ENCODE measurements at places on chromosomes 16 and 17.

DNA sequence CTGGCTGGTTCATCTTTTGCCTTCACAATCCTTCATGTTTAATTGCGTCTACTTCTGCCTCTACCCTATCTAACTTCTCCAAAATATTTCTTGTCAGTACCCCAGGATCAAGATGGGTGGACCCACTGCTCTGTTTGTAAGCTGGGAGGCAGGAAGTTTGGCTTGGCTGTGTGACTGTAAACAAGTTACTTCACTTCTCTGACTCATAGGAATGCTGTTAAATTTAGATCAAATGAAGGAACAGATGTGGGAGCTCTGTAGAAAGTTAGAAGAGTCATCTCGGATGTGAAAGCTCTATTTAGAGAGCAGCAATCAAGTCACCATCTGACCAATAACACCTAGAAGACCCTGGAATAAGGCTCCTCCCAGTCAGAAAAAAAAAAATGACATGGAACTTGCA, 55.2 kb upstream of the MRTFB start:
- DNase-seq: peak; percentile 65

DNA sequence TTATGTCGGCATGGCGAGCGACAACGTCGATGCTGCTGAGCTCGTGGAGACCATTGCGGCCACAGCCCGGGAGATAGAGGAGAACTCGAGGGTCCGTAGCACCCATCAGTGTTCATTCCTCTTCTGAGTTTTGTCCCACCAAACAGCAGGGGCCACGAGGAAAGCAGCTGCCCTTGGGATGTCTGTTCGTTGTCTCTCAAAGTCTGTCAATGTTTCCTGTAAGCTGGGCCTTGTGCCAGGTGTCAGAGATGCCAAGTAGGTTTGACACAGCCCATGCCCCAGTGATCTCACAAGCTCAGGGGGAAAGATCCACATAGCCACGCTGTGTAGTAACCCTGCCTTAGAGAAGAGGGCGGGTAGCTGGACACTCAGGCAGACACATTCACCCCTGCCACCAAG, 22.6 kb downstream of the NTAN1 start:
- DNase-seq: no peak

GRCh38 chr17:74449306-74449705, 17.1 kb upstream of the CD300A start:
- no peak for DNase-seq

GRCh38 chr16:57574086-57574485, 31.6 kb downstream of the ADGRG5 start:
- DNase-seq: no peak

- DNase-seq: no peak
Observed at GRCh38 chr17:34644941-34645550, 65.7 kb downstream of the TMEM132E start.

DNA sequence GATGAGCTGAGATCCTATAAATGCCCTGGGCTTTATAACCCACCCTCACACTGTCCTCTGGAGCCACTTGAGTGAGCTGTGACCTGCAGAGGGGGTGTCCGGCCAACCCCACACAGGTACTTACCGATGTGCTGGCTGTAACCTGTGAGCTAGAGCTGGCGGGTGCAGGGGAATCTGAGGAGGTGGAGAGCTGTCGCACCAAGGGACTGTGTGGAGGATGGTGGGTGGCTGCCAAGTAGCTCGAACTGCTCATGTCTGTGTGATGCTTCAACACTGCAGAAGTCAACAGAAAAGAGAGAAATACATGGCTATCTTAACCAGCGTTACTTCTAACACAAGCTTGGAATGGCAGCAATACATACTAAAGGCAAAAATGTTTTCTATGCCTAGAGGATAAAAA, 39.4 kb downstream of the STH start:
- DNase-seq: no peak

DNA sequence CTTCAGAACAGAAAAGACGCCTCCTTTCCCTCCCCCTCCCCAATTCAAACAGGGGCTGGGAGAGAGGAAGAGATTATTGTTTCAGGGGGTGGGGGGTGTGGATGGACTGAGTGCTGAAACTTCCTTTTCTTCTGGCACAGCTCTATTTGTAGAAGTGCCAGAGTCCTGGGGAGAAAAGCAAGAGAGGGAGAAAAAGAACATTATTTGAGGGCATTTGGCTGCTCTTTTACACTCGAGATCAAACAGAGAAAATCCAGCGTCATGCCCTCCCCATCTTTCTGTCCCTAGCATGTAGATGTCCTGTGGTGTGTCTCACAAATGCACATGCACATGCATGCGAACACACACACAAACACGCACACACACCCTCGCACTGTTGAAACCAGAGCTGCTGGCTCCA, 13.0 kb downstream of the ARL4D start:
- DNase-seq: no peak

DNA sequence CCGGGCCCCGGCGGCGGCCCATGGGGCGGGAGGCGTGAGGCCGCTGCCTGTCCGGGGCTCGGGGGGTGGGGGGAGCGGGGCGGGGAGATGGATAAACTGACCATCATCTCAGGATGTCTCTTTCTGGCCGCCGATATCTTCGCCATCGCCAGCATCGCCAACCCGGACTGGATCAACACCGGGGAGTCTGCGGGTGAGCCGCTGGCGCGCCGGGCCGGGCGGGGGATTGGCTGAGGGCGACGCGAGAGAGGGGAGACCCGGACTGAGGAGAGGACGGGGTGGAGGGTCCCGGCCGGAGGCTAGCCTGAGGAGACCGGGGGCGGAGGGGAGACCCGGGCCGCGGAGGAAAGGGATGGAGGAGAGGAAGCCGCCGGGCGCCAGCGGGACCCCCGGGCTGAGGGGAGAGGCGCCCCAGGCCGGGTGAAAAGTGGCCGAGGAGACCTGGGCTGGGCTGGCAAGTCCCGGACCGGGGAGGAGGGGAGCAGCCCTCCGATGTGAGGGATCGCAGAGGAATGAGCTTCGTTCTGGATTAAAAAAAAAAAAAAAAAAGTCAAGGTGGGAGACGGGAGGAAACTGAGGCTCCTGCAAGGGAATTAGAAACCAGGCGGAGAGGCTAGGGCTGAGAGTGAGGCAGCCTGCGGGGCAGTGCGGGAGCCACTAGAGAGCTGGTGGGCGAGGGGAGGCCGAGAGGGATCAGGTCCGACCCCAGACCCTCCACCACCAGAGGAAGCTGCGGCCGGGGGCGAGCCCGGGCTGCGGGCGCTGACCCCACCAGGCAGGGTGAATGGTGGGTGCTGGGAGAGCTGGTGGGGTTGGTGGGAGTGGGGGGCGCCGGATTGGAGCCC, 526 bp downstream of the MOSMO start:
- DNase-seq: no peak

- DNase-seq: no peak
Observed at GRCh38 chr16:9092978-9093344, 1.5 kb downstream of the HAPSTR1 start.

DNA sequence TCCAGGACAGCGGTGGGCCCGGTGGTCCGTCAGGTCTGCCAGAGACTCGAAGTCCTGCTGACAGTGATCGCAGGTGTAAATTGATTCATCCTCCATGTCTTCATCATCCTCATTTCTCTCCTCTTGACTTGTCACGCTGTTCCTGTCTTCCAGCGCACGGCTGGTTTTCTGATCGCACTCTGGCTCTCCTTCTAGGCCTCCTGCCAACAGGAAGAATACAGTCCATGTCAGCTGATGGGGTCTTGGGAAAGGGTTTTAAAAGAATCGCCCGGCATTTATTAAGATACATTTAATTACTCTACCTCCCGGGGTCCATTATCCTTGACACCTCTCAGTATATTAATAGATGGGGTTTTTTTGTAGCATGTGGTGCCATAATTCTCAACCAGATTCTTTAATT, 125.1 kb downstream of the ZNF423 start:
- DNase-seq: no peak

- DNase-seq: no peak
Observed at GRCh38 chr17:69218986-69219385, 9.6 kb downstream of the ABCA10 start.

- DNase-seq: no peak
Observed at GRCh38 chr16:51321251-51321650, 170.2 kb upstream of the SALL1 start.

DNA sequence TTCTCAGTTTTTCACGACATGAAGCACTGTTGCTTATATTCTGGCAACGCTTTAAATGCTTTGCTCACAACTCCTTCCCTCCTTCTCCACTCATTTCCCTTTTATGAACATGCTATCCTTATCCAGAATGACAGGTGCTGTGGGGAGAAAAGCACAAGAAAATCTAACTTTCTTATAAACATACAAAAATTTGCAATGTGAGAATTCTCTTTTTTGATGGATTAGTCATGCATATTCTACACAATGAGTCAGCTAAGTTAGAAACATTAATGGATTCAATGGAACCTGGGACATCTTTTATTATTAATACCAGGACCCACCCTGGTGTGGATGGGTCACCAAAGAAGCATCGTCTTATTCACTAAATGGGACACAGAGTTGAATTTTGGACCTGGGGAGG, 234.6 kb upstream of the CDH5 start:
- no peak for DNase-seq

- peak; percentile 80 for DNase-seq
Observed at GRCh38 chr17:64448665-64449512, at the start of gene MILR1. Gene MILR1 (plus strand): TSS chr17:64449115. CDS start chr17:64449169, 54 bp downstream.

GRCh38 chr16:76577003-76577402, 299.8 kb downstream of the CNTNAP4 start:
- DNase-seq: no peak

GRCh38 chr17:64384253-64385186, 6.1 kb downstream of the PECAM1 start:
- DNase-seq: no peak

GRCh38 chr16:8669481-8669880, 4.9 kb upstream of the ABAT start:
- DNase-seq: no peak

GRCh38 chr16:74825941-74826340, 51.3 kb upstream of the FA2H start:
- DNase-seq: no peak

DNA sequence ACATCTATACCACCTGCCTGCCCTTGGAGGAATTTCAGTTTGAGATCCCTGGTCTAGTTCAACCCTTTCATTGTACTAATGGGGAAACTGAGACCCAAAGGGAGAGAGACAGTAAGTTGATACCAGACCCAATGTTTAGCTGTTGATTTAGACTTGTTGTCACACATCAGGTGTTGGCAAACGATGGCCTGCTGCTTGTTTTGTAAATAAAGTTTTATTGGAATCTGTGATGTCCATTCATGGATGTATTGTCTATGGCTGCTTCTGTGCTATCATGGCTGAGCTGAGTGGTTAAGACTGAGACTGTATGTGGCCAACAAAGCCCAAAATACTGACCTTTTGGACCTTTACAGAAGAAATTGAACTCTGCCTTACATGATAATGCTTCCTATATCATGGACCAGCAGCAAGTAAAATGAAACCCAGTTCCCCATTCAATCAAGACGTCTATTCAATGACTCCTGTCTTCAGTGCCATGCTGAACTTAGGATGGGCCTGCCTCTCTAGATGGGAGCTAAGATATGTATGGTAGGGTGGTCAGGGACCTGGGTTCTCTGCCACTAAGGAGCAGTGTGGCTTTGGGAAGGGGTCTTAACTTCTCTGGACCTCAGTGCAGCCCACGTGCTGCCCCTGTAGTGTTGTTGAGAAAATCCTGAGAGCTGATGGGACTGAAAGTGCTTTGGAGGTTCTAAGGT, 111.0 kb downstream of the IRX5 start:
- no peak for DNase-seq

DNA sequence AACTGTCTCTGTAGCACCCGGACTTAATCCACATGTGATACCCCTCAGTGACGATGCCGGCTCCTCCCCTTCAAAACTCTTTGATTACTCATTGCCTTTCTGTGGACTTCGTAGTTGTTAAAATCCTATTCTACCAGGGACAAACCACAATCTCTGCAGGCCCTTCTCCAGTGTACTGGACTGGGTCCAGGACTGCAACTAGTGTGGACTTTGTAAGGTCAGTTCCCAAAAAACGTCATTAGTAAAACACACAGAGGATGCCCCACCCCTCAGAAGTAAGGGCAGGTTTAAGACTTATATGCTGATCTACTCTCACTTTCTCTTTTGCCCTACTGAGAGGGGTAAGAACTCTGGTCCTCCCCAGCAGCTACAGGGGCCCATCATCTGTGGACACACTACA, 10.5 kb upstream of the NUDT7 start:
- no peak for DNase-seq

DNA sequence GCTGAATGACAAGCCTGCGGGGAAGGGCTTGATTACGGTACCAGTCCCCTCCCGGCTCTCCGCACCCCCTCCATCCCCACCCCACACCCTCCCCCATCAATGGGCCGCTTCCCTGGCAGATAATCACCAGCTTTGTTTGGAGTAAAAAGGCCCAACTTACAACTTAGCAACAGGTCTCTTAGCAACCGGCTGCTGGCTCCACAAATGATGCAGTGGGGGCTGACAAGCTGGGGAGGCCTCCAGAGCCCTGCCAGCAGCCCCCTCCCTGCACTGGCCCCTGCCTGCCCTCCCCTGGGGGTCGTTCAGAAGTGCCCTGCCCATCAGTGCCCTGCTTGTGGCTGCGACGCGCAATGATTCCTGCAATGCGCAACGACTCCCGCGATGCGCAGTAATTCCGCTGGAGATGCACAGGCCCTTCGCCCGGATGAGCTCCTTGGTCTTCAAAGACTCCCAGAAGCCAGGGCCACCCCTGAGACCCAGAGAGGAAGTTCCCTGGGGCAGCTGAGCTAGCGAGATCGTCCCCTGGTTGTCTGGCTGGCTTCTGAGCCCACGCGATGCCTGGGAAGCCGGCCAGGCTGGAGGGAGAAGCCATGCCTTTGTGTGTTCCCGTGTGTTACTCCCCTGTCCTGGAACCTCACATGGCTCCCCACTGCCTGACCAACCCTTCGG, 23.3 kb downstream of the CPNE2 start:
- DNase-seq: no peak

DNA sequence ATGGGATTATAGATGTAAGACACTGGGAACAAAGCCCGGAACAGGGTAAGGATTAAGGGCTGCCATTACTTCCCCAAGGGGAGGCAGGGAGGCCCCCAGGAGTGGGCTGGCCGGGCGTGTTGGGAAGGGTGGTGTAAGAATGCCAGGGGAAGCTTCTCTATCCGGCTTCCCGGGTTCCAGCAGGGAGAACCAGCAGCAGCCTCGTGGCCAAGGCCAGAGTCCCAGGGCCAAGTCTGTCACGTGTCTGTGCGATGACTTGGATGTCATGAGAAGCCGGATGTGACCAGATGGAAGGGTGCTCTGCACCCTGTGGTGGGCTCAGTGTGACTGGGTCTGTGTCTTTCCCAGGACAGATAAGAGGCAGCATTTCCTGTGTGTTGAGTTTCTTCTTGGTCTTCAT, 52.1 kb downstream of the SCNN1B start:
- DNase-seq: no peak

DNA sequence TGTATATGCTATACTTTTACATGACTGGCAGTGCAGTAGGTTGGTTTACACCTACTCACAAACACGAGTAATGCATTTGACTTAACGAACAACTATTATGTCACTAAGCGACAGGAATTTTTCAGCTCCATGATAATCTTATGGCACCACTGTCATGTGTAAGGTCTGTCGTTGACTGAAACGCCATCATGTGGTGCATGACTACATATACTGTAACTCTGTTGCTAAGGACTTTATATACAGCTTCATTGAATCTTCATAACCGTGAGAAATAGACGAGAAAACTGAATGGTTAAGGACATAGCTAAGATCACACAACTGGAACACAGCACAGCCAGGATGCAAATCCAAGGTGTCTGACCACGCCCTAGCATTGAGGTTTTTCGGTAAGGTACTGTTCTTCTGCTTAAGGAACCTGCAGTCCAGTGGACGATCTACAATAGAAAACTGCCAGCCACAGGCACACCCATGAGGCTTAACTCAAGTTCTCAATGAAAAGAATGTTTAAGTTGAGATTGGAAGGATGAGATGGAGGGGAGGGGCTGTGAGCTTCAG, 3.3 kb downstream of the CFAP20 start:
- no peak for DNase-seq
